SHP77 (cell line): ENCODE measurements at places on chromosomes 11 and 22.

- no peak for DNase-seq
Observed at GRCh38 chr22:19577422-19577966, 53.3 kb upstream of the CLDN5 start.

- DNase-seq: no peak
Observed at GRCh38 chr11:130997278-130997677, 81.0 kb upstream of the SNX19 start.

GRCh38 chr22:40376149-40376548, 5.8 kb downstream of the SGSM3 start:
- no peak for DNase-seq

- no peak for DNase-seq
Observed at GRCh38 chr22:38141217-38141973, 30.9 kb upstream of the BAIAP2L2 start.

DNA sequence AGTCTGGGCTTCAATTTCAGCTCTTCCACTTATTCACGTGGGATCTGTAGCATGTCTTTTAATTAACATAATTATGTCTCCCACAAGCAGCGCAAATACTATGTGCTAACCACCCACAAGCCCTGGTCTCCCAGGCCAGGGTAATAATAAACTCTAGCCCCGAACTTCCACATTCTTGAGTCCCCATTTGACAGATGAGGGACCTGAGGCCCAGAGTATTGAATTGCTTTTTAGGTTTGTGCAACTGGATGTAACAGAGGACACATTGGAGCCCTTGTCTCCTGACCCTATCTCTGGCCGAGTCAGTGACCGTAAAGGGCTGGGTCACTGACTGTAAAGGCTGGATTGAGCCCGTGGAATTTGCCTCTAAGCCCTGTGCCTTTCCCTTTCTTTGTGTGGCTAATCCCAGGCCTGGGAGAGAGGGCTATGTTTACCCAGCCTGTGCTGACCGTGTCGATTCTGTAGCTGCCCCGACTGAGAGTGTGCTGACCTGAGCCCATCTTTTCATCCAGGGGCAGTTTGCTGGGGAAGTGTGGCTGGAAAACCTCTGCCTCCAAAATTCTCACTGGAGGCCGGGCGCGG, 3.9 kb downstream of the CRYBB2 start:
- DNase-seq: no peak

DNA sequence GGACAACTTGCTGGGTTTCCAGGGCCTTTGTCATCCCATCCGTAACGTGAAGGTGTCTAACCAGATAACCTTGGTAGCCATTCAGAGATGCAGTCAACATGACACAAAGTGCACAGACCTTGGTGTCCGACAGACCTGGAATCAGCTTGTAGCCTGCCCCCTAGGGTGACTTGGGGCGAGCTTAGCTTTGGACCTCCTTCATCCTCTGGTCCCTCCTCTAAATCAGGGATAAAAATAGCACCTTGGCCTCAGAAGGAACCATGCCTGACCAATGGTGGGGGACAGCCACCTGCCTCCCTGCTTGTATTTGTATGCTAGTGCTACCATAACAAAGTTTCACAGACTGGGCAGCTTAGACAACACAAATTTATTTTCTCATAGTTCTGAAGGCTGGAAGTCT, 3.7 kb downstream of the SNRPD3 start:
- no peak for DNase-seq

- no peak for DNase-seq
Observed at GRCh38 chr11:5286901-5287300, 14.8 kb downstream of the OR51B4 start.

GRCh38 chr22:42327462-42328129, 57.1 kb upstream of the TCF20 start:
- no peak for DNase-seq

GRCh38 chr11:128720522-128720985, 26.7 kb downstream of the FLI1 start:
- no peak for DNase-seq

DNA sequence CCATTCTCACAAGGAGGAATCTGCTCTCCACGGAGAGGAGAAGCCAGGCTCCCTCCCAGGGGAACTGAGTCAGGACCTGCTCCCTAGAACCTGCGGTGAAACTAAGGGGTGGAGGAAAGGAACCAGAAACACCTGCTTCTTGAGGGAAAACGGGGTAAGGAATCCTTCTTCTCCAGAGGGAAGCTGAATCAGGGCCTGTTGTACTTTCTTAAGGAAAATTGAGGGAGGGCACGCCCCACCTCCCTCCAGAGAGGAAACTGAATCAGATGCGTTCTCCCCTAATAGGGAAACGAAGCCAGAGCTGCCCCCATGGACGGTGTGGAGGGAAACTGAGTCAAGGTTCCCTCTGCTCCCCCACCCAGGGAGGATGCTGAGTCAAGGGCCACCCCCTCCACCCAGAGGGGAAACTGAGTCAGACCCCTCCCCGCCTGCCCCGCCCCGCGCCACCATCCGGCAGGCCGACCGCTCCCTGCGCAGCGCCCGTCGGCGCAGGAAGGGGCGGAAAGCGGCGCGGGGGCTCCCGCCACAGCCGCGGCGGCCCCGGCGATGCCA, 393 bp downstream of the RELA start:
- DNase-seq: no peak

- no peak for DNase-seq
Observed at GRCh38 chr11:121012091-121012490, 11.8 kb upstream of the TBCEL start.

- DNase-seq: peak; percentile 89
Observed at GRCh38 chr11:64246871-64247728, at the start of gene PPP1R14B. Gene PPP1R14B (minus strand): TSS chr11:64246943. CDS start chr11:64246673, 270 bp downstream.

- no peak for DNase-seq
Observed at GRCh38 chr11:3132831-3133260, 32.3 kb downstream of the OSBPL5 start.

- no peak for DNase-seq
Observed at GRCh38 chr11:65440831-65441499, 18.4 kb downstream of the NEAT1 start.

DNA sequence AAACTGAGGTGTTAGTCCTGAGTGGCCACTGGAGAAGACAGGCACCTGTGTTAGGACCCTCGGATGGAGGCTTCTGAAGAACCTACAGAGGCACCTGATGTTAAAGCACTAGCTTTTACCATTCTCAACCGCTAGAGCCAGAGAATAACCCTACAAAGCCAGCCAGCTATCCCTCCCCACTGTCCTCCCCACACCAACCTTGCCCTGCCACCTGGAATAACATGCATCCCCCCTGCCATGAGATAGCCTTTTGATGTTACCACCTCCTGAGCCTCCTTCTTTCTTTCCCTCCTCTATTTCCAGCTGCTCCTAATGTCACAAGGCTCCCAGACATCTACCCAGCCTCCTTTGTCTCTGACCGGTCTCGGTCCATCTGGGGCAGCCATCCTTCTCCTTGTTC, 28.1 kb downstream of the COMMD9 start:
- no peak for DNase-seq

GRCh38 chr11:72813740-72814285, 398 bp upstream of the ATG16L2 start:
- peak; percentile 93 for DNase-seq

GRCh38 chr22:21937821-21938070, 14.9 kb downstream of the PPM1F start:
- DNase-seq: no peak

DNA sequence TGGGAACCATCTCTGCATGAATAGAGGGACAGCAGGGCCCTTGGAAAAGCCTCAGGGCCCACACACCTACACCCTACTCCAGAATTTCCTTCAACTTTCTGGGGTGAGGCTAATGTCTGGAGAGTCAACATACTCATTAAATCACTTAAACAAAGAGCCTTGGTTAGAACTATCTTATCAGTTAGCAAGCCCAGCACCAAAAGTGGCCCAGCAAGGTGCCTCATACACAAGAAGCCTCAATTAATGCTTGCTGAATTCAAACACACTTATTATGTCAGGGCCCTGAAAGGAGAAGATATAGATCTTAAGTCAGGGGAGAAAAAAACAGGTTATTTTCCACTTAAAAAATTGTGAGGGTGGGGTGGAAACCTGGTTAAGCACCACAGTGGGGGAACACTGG, 61.4 kb downstream of the C11orf58 start:
- no peak for DNase-seq

- DNase-seq: no peak
Observed at GRCh38 chr11:121451986-121452608, at the start of gene SORL1. Gene SORL1 (plus strand): TSS chr11:121452314. CDS start chr11:121452332, 18 bp downstream.

- no peak for DNase-seq
Observed at GRCh38 chr11:110090466-110091026, 2.6 kb upstream of the ZC3H12C start.

GRCh38 chr11:46393759-46394158, 2.2 kb upstream of the CHRM4 start:
- no peak for DNase-seq

- DNase-seq: no peak
Observed at GRCh38 chr22:25448435-25449051, 115.9 kb upstream of the GRK3 start.

- no peak for DNase-seq
Observed at GRCh38 chr11:66006891-66007176, 4.5 kb downstream of the BANF1 start.

GRCh38 chr11:47788181-47788580, 21.0 kb upstream of the FNBP4 start:
- DNase-seq: no peak

- DNase-seq: no peak
Observed at GRCh38 chr22:29615705-29616327, 12.4 kb downstream of the NF2 start.

DNA sequence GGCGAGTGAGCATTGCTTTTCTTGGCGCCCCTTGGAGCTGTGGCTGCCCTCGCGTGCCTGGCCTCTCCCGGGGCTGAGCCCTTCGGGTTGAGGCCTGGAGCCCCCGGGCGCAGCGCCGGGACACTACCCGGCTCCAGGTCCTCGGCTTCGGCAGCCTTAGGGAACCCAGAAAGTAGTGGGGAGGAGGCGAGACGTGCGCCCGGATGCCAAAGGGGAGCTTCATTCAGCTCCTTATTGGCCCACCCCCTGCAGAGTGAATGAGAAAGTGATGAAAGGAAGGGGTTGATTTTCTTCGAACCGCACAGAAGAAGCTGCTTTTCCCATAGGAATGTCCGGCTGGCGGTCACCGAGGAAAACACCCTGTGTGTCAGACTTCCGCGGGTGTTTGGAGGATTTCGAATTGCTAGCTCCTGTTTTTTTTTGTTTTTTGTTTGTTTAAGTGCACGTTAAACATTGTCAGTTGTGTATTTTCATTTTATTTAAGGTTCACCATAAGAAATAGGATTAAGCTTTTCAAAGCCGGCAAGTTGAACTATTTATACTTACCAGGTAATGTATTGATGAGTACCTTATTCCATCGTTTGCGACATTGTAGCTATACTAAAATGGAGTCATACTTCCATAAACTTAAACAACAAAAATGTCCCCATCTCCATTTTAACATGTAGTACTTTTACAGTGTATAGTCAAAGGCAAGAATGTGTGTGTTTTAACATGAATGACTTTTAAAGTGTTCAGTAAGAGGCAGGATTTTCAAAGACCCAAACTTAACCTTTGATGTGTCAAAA, 841 bp upstream of the EIF4G2 start:
- no peak for DNase-seq

GRCh38 chr22:44256556-44257485, 55.9 kb downstream of the SHISAL1 start:
- no peak for DNase-seq

GRCh38 chr22:50606946-50607658, 6.5 kb downstream of the MAPK8IP2 start:
- no peak for DNase-seq

- DNase-seq: no peak
Observed at GRCh38 chr11:70075836-70076235, 2.3 kb upstream of the ANO1 start.

GRCh38 chr11:111845276-111846028, 25.9 kb downstream of the ALG9 start:
- no peak for DNase-seq

DNA sequence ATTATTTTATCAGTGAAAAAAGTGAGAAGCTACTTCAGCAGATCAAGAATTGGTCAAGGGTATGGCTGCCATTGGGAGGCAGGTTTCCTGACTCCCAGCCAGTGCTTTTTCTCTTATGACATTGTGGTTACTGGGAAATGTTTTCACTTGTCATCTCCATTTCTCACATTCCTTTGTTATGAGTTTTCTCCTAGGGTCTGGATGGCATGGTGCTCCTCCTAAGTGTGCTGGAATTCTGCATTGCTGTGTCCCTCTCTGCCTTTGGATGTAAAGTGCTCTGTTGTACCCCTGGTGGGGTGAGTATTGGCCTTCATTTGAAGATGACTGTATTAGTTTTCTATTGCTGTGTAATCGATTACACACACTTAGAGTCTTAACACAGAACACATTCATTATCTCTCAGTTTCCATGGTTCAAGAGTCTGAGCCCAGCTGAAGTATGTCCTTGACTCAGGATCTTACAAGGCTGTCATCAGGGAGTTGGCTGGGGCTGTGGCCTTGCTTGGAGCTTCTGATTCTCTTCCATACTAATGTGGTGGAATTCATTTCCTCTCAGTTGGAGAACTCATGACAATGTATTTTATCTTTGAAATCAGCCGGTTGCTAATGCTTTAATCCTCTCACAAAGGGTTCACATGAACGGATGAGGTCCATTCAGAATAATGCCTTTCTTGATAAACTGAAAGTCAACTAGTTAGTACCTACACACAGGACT, 21.0 kb upstream of the MS4A6E start:
- DNase-seq: no peak
